ENCODE measurements at places on chromosomes 5 and 9. TPM values are rescaled to one million over a fixed set of nuclear protein-coding genes. Genes with fewer than 3 reads are reported as not detected.

DNA sequence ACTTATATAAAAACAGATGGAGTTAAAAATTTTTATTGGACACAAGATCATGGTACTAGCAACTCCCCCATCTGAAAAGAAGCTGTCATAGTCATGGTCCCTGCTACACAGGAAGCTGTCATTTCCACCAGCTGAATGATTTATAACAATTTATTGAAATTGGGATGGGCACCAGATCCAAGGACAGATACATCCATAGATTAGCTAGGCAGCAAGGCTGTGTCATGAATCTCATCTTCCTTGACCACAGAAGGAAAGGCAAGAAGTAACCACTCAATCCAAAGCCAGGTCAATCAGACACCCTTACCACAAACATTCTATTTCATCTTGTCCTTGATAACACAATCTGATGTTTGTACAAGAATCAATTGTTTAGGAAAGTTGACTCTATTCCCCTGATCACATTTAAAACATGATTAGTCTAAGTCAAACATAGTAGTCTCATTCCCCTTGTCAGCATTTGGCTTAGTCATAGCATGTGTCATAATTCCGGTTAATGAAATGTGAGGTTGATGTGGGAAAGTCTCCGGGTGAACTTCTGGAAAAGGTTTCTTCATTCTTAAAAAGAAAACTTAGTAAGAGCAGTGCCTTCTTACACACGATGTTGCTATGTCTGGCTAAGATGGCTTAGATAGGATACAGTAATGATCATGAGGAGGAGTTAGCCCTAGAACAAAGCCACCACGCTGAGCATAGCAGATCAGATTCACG lies 462.6 kb upstream of the PAPPA start:
- no peak for DNase-seq

TMCO6 gene
- polyA plus RNA-seq: 40.9 TPM

GRCh38 chr5:148827723-148828122 lies 1.3 kb downstream of the ADRB2 start:
- DNase-seq: no peak

DNA sequence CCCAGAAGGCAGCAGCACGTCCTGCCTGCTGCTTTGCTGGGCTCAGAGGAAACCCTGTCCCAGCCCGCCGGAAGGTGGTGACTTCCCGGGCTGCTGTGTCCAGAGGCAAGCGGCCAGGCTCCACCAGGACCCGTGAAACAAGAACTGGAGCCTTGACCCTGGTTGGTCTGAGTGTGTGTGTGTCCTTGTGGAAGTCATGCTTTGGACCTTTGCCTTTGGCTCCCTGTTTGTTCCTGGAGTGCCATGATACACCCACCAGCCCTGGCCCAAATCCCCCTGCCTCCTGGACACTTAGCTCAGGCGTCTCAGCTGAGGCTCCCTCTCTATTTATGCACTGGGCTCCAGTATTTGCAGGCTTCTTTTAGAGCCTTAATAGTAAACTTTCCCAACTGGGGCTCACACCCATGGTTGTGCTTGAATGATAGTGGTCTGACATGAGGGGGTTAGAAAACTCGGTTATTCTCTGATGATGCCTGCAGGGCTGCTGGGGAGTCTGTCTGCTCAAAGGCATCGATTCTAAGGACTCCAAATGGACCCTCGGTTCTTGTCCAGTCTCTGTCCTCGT lies 72.2 kb downstream of the C9orf50 start:
- peak; percentile 41 for DNase-seq

PNPLA7 gene
- 0.36 TPM for polyA plus RNA-seq

TNFSF15 gene
- polyA plus RNA-seq: 0.06 TPM

DNA sequence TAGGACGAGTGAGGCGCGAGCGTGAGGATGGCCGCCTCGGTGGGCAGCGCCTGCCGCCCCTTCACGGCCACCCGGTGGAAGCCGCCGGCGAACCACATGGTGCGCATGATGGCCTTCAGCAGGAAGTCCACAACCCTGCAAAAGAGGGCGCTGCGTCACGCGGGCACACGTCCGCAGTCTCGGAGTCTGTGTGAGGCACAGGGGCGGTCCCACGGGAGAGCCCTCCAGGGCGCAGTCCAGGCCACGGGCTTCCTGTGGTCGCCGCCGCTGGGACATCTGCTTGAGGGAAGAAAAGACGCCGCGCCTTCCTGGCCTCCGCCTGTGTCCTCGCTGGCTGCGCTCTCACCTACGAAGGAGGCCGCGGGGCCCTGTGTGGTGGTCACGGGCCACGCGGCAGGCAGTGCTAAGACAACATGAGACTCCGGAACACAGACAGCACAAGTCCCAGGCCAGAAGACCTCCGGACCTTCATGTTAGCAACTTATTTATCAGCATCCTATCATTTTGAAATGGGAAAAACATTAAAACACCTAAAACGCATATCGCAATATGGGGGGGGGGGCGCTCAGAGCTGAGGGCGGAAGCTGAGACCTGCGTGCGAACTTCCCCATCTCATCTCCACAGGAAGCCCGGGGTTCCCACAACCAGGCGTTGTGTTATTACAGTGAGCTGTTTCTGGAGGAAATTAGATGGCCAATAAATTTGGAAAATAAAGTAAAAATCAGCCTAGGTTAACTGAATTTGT lies 28.8 kb downstream of the LPCAT1 start:
- no peak for DNase-seq

SYNPO gene
- 2.3 TPM for polyA plus RNA-seq

- no peak for DNase-seq
These were observed 45.8 kb downstream of the PDE6A start for GRCh38 chr5:149898811-149899210.

DNA sequence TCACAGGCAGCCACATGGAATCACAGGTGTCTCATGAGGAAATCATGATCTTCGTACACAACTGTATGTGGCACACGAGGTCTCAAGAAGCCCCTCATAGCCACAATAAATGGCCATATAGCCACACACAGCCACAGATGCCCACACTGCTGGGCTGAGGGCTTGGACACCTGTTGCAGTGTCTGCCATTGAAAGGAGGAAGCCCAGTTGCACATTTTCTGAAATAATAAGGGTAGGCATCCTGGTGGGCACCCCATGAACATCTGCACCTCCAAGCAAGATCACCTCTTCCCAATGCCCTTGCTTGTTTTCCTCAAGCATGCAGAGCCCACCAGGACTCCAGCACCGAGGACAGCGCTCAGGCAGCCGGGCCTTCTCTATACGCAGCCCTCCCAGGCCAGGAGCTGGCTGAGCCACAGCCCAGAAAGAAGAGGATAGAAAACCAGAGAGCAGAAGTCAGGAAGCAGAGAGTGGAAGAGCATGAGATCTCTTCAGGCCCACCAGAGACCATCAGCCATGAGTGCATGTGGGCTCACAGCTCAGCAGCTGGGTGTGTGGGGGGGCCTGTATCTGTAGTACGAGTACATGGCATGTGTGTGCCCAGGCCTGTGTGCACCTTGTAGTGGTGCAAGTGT lies 1.0 kb upstream of the ACSL6 start:
- no peak for DNase-seq

OR1L4 gene
- not detected for polyA plus RNA-seq

GRCh38 chr9:116020146-116020545 lies 133.4 kb upstream of the PAPPA start:
- no peak for DNase-seq

- DNase-seq: no peak
These were observed 22.7 kb downstream of the DPYSL3 start for GRCh38 chr5:147487031-147487750.

- no peak for DNase-seq
These were observed 56.8 kb upstream of the XPA start for GRCh38 chr9:97753975-97754374.

EPB41L4B gene
- 7.7 TPM for polyA plus RNA-seq

DNA sequence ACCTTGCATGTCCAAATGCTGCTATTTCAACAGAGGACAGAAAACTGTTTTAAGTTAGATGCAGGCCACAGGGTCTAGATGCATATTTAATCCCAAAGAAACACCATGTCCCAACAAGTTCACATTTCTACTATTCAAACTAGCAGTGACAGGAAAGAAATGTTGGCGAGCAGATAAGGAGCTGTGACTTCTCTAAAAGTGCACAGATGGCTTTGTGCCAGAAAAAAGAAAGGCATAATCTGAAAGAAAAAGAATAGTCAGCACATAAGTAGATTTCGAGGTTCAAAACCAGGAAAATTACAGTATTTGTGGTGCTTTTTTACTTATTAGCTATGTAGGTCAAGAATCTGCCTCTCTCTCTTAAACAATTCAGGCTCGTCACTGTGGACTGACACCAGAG lies 178.3 kb downstream of the DNAH5 start:
- DNase-seq: no peak

GFI1B gene
- 0.11 TPM for polyA plus RNA-seq

MAP1B gene
- polyA plus RNA-seq: 70.4 TPM

THBS4 gene
- polyA plus RNA-seq: 27.5 TPM

CYLC2 gene
- polyA plus RNA-seq: not detected

- DNase-seq: no peak
These were observed 253.4 kb downstream of the TRPM3 start for GRCh38 chr9:70868041-70868440.

CCL27 gene
- 0.28 TPM for polyA plus RNA-seq

DOCK8 gene
- 0.67 TPM for polyA plus RNA-seq

- DNase-seq: peak; percentile 37
These were observed 33.6 kb upstream of the GABRP start for GRCh38 chr5:170749911-170750431.

DNA sequence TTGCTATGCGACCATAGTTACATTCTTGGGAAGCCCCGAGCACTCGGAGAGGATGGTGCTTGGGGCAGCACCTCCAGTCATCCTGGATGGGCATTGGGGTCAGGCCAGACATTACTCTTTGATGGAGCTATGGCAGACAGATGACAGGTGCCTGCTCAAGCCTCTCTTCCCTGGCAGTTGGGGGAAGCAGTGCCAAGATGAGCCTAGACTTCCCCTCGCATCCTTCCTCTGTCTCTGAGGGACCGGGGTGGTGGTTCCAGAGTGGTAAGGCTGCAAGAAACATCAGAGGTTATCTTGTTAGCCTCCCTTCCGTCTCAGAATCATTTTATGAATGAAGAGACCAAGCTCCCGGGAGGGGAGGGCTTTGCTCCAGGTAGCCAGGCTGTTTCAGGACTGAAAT lies 2.8 kb upstream of the HMCN2 start:
- DNase-seq: no peak

DNA sequence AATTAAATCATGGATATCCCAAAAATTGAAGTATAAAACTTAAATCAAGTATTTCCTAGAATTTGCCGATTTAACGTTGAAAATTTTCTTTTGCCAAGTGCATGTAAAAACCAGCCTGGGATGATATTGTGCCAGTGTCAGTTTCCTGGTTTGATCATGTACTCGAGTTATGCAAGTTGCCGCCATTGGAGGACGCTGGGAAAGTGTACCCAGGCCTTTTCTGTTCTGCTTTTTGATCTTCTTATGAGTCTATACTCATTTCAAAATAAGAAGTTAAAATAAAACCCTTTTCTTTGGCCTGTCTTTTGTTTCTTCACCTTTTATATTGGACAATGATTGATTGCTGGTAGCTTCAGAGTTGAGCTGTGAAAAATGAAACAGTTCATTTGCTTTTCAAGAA lies 93.1 kb upstream of the NFIL3 start:
- no peak for DNase-seq

GRCh38 chr5:127419683-127420257 lies 97.7 kb upstream of the PRRC1 start:
- no peak for DNase-seq

ATOX1 gene
- polyA plus RNA-seq: 249 TPM

CXCL14 gene
- 1.5 TPM for polyA plus RNA-seq

DNA sequence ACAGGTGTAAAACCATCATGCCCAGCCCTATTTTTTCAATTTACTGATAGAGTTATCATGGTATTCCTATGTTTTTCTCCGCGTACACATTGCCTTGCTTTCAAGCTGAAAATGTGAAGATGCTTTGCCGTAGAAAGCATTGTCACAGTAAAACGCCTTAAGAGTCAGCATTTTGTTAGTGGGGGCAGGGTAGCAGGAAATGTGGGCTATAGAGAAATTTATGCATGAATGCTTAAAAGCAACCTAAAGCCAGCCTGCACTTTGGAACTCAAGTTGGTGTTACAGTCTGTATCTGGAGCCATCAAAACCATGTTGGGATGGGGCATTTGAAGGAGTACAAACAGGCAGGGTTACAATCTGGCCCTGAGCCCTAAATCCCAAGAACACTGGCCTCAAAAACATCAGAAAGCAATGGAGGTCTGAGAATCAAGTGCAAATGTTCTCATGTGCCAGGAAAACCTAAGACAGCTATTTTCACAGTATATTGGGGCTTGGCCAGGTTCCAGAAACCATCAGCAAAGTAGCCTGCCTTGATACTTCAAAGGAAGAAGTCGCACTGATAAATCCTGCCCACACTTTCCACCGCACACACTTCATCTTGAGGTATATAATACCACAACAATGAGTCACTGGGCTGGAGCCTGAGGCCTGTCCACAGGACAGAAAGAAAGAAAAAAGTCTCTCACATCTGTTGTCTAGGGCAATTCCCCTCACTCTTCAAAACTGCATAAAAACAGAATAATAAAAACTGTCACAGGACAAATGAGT lies 313.8 kb downstream of the ENC1 start:
- DNase-seq: no peak

ACOT12 gene
- 0.29 TPM for polyA plus RNA-seq

TXNDC8 gene
- not detected for polyA plus RNA-seq

GRCh38 chr5:9877488-9877887 lies 247.3 kb upstream of the TAS2R1 start:
- DNase-seq: no peak

GRCh38 chr5:157026789-157027424 lies 32.0 kb downstream of the HAVCR1 start:
- DNase-seq: peak; percentile 52

SLC34A1 gene
- polyA plus RNA-seq: not detected

DNA sequence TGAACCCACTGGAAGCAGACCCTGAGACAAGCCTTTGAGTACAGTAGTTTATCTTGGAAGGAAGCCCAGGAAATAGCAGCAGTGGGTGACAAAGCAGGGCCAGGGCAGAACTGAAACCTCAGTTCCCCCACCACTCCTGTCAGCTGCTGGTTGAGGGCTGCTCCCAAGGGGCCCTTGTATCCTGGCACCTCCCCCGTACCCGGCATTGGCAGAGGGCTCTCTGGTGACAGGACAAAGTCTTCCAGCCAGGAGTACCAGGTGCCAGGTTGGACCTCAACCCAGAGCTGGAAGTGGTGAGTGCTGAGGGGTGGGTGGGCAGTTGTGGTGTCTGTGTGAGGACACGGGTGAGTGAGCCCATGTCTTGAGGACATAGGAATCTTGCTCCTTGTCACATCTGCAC lies 123.3 kb downstream of the PHF2 start:
- DNase-seq: no peak

PLK2 gene
- 5.8 TPM for polyA plus RNA-seq

NIPAL4 gene
- 0.06 TPM for polyA plus RNA-seq

- no peak for DNase-seq
These were observed 383.0 kb downstream of the DIRAS2 start for GRCh38 chr9:90259311-90260246.

DNA sequence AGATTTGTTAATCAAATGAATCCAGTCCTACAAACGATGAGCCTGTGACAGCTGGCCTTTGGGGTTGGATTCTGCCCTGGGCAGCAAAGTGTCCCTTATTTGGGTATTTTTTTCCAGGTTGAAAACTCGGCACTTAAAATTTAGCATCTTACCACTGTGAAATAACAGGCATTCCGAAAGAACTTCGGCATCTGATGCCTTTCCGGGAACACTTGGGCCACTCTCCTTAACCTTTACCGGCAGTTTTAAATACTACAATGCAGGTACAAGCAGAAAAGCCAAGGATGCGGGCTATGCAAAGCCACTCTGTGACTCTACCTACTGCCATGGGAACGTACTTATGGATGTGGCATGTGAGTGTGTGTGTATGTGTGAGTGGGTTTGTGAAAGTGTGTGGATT lies 1.0 kb upstream of the RASGRF2 start:
- no peak for DNase-seq

- DNase-seq: no peak
These were observed 38.5 kb downstream of the FAM219A start for GRCh38 chr9:34419716-34420504.
